ENCODE measurements at places on chromosomes 4 and X.
A peak's percentile ranks its signal among the peaks of the same experiment; 100 is the strongest.

DNA sequence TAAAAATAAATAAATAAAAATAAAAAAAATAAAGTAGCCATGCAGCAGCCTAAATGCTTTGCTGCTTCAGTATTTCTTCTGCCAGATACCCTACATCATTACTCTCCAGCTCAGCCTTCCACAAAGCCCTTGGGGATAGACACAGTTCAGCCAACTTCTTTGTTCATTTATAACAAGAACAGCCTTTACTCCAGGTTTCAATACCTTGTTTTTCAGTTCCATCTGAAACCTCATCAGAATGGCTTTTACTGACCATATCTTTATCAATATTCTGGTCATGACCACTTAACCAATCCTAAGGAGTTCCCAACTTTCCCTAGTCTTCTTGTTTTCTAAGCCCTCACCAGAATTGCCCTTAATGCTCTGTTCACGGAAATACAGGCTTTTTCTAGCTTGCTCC lies 128.3 kb upstream of the MED14 start:
- no peak overlapping the region for H3K27ac ChIP-seq
- no peak for ATAC-seq
- no peaks in the 10 kb centered on the region for H3K27me3 ChIP-seq
- H3K4me3 ChIP-seq, result no peak overlapping the region

DNA sequence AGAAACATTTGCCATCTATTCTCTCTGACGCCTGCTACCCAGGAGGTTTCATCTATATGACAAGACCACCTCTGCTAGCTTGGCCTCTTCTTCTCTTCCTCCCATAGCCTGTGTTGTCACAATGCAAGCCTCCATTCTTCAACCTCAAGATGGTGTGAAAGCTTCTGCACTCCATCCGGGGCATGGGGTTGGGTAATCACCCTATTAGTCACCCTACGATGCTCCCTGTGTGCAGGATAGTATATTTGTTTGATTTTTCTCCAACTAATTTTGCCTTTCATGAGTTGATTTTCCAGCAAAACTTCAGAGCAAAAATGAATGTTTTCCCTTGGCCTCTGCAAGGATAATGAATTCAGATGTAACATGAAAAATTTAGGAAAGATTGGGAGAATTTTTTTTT lies 128.0 kb upstream of the STS start:
- H3K4me3 ChIP-seq, result no peak overlapping the region
- ATAC-seq, result no peak
- H3K36me3 ChIP-seq, result no peaks in the 10 kb centered on the region
- H3K27me3 ChIP-seq, result no peaks in the 10 kb centered on the region
- H3K27ac ChIP-seq, result no peak overlapping the region
- H3K4me1 ChIP-seq, result no peaks in the 10 kb centered on the region

DNA sequence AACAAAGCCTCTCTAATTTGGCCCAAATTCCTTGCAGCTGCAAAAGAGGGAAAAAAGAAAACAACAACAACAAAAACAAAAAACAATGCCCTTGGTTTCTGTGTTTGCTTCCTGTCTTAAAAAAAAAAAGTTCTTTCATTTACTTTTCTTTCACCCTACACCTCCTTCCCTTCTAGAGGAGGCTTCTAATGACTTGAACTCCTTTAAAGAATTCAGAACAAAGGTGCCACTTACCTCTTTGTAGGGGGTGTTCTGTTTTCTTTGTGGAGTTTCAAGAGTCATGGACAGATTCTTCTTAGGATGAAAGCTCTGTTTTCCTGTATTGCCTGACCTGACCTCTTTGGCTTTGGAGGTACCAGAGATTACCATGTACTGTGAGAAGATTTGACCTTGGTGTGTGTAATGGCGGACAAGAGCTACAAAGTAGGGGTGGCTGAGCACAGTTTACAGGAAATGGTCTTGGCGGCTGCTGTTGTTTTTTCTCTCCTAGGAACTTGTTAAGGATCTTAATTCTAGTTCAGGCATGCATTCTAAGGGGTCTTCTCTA lies 72.4 kb upstream of the S100G start:
- no peaks in the 10 kb centered on the region for H3K36me3 ChIP-seq
- H3K4me1 ChIP-seq, result no peaks in the 10 kb centered on the region
- H3K27me3 ChIP-seq, result no peaks in the 10 kb centered on the region

GRCh38 chr4:17665852-17666251 lies 51.4 kb downstream of the MED28 start:
- H3K36me3 ChIP-seq, result no peaks in the 10 kb centered on the region
- no peak overlapping the region for H3K4me3 ChIP-seq

DNA sequence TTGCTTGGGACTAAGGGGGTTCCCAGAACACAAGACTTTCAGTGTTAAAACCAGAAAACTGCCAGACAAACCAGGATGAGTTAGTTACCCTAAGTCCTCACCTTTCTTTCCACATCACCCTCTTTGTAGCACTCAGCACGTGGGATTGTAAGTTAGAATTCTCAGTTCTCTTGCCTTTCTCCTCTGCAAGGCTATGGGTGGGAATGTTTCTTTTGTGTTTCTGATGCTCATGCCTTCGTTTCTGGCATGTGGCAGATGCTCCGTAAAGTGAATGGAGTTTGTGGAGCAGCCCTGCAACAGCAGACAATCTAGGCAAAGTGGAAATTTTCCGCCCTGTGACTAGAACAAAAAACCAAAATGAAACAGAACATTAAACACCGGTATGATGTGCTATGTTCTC lies 64.7 kb upstream of the SPP1 start:
- H3K36me3 ChIP-seq, result no peaks in the 10 kb centered on the region
- peak overlapping the region; percentile 2 for H3K27ac ChIP-seq
- H3K4me1 ChIP-seq, result peaks cover 5% of the 10 kb centered on the region
- no peaks in the 10 kb centered on the region for H3K27me3 ChIP-seq
- no peak overlapping the region for H3K4me3 ChIP-seq
